ENCODE measurements at places on chromosomes 2 and 18. TPM values are rescaled to one million over a fixed set of nuclear protein-coding genes. Genes with fewer than 3 reads are reported as not detected.

The CENPO gene
- 15.1 TPM for total RNA-seq

The SH2D6 gene
- total RNA-seq: 0.40 TPM

The ZSCAN30 gene
- total RNA-seq: 22.1 TPM

The MTLN gene
- total RNA-seq: 46.4 TPM

The ACTR2 gene
- 102 TPM for total RNA-seq

The MATN3 gene
- total RNA-seq: 0.26 TPM

The KCNIP3 gene
- 0.13 TPM for total RNA-seq

The SLC14A1 gene
- 443 TPM for total RNA-seq

The TLX2 gene
- 0.06 TPM for total RNA-seq

The CREB1 gene
- total RNA-seq: 38.0 TPM

The GPAT2 gene
- 5.8 TPM for total RNA-seq
